A549 treated with Hydrocortisone at 1 μM for 4 hours (cell line): ENCODE measurements at places on chromosomes 7 and 10. TPM values are rescaled to one million over a fixed set of nuclear protein-coding genes. Genes with fewer than 3 reads are reported as not detected.

Gene SFTPD
- total RNA-seq = 0.23 to 0.33 TPM (median 0.24 TPM) in 5 replicates

Gene MPLKIP
- 32.1 to 38.9 TPM (median 35.5 TPM) in 5 replicates for total RNA-seq

Gene TCAF2
- 0.89 to 1.7 TPM (median 1.2 TPM) in 5 replicates for total RNA-seq

Gene PTPRN2
- 0.77 to 1.1 TPM (median 0.97 TPM) in 5 replicates for total RNA-seq

Gene LIPA
- 39.9 to 61.8 TPM (median 48.2 TPM) in 5 replicates for total RNA-seq

Gene MSMB
- total RNA-seq = 0.29 to 0.42 TPM (median 0.31 TPM) in 3 of 5 replicates, not detected in the others

Gene ASAH2
- total RNA-seq = 2.2 to 3.8 TPM (median 2.3 TPM) in 5 replicates

Gene TEX47
- not detected in 5 replicates for total RNA-seq

Gene PIK3CG
- total RNA-seq = not detected in 5 replicates

Gene IGFBP3
- total RNA-seq = 118 to 196 TPM (median 163 TPM) in 5 replicates

Gene CNNM1
- 21.9 to 28.6 TPM (median 26.2 TPM) in 5 replicates for total RNA-seq

Gene CTNNA3
- not detected in 5 replicates for total RNA-seq

Gene HOXA10
- 5.4 to 7.8 TPM (median 6.3 TPM) in 5 replicates for total RNA-seq

Gene FLNC
- 3.1 to 5.3 TPM (median 4.0 TPM) in 5 replicates for total RNA-seq

Gene HNRNPF
- total RNA-seq = 331 to 373 TPM (median 346 TPM) in 5 replicates

Gene SEMA3A
- 3.9 to 6.8 TPM (median 4.5 TPM) in 5 replicates for total RNA-seq

Gene ASB4
- 0.20 to 0.45 TPM (median 0.26 TPM) in 5 replicates for total RNA-seq

Gene DGKB
- not detected in 5 replicates for total RNA-seq

Gene OR6V1
- total RNA-seq = not detected in 5 replicates

Gene MOGAT3
- not detected in 5 replicates for total RNA-seq

Gene OPALIN
- not detected in 5 replicates for total RNA-seq

Gene FXYD4
- not detected in 5 replicates for total RNA-seq

Gene HMX2
- 0.10 to 0.15 TPM (median 0.12 TPM) in 4 of 5 replicates, not detected in the other for total RNA-seq

Gene CCDC172
- total RNA-seq = not detected in 5 replicates

Gene INTS15
- total RNA-seq = 23.1 to 27.9 TPM (median 24.9 TPM) in 5 replicates

Gene UFSP1
- total RNA-seq = 3.7 to 6.3 TPM (median 6.0 TPM) in 5 replicates

Gene TCF7L2
- total RNA-seq = 17.0 to 19.7 TPM (median 18.1 TPM) in 5 replicates

Gene ASB10
- total RNA-seq = not detected in 5 replicates
